Osteoblast (primary cell): ENCODE measurements at places on chromosomes 13 and 19. TPM values are rescaled to one million over a fixed set of nuclear protein-coding genes. Genes with fewer than 3 reads are reported as not detected.

DNA sequence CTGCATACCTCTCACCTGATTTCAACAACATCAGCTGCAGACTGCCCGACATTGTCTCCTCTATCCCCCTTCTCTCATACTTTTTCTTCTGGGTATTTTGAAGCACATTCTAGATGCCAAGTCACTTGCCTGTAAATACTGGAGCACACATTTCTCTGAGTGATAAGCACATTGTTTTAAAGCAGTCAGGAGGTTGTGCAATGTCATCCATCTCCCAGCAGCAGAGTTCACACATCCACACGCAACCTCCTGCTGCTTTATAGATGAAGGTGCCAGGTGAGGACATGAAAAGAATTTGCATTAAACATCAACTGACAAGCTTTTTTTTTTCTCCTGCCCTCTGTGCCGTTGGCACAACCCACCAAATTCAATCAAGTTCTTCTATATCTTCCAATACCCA, 5.5 kb downstream of the UPK1A start:
- DNase-seq: peak; percentile 86

- DNase-seq: peak; percentile 26
Observed at GRCh38 chr19:49167857-49168409, 10.3 kb downstream of the TRPM4 start.

GRCh38 chr19:4536798-4537197, 1.8 kb upstream of the PLIN5 start:
- no peak for DNase-seq

- DNase-seq: no peak
Observed at GRCh38 chr13:34265046-34265679, 447.2 kb downstream of the RFC3 start.

DNA sequence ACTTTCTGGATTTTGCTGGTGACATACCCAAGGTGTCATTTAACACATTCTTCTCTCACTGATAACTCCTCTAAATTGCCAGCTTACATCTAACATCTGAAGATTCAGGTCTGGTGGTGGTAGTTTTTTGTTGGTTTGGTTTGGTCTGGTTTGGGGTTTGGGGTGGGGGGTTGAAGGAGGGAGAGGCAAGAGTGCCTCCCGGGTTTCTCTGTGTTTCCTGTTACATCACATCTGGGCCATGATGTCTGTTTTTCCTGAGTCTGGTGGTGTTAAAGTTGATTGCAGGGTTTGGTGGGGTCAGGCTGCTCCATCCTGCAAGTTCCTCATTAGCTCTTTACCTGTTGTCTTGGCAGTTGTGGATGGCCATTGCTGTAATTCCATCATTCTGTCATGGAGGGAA, 155.8 kb upstream of the UBL3 start:
- DNase-seq: no peak

- no peak for DNase-seq
Observed at GRCh38 chr13:54029226-54029625, 1000.6 kb downstream of the OLFM4 start.

DNA sequence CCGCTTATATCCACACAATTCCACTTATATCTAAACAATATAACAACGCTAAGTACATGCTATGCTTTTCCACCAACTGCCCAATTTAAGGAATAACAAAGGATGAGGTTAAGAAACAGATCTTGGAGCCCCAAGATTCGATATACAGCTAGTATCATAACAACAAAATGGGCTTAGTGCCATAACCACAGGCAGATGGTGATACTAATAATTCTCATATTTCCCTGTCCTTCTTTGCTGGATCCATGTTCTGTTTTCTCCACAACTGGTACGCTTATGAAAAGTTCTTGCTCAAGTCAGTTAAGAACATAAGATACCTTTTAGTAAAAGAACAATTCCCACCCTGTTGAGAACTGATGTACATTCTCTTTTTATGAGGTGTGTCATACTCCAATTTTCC, 33.9 kb downstream of the CAB39L start:
- DNase-seq: no peak

- no peak for DNase-seq
Observed at GRCh38 chr13:81133066-81133465, 792.1 kb upstream of the SPRY2 start.

DNA sequence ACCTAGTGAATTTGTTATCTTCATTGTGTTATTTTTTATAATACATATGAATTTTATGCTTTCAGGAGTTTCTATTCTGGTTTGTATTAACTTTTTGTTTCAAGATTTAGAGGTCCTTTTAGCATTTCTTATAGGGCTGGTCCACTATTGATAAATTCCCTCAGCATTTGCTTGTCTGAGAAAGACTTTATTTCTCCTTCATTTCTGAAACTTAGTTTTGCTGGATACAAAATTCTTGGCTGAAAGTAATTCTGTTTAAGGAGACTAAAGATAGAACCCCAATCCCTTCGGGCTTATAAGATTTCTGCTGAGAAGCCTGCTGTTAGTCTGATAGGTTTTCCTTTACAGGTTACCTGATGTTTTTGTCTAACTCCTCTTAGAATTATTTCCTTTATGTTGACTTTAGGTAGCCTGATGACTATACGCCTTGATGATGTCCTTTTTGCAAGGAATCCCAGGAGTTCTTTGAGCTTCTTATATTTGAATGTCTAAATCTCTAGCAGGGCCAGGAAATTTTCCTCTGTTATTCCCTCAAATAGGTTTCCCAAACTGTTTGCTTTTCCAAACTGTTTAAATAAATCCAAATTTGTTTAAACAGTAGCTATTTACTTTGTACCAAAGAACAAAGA, 127.1 kb downstream of the CYSLTR2 start:
- DNase-seq: no peak

ZNF649 gene
- total RNA-seq: 5.4 and 7.7 TPM in 2 replicates

GPALPP1 gene
- 23.3 and 25.0 TPM in 2 replicates for total RNA-seq

ELAVL3 gene
- 0.72 TPM in 1 of 2 replicates, not detected in the other for total RNA-seq
